LHCN-M2 (cell line): ENCODE measurements at places on chromosomes 6 and 20. TPM values are rescaled to one million over a fixed set of nuclear protein-coding genes. Genes with fewer than 3 reads are reported as not detected.

Gene ARMH2
- not detected in 2 replicates for total RNA-seq

GRCh38 chr20:16539280-16540021, 33.8 kb downstream of the KIF16B start:
- peak; percentile 20 for DNase-seq

GRCh38 chr6:71383901-71384489, 95.4 kb downstream of the OGFRL1 start:
- peak; percentile 67 for DNase-seq

- no peak for DNase-seq
Measured at GRCh38 chr6:106527117-106527516, 102.2 kb downstream of the RTN4IP1 start.

- DNase-seq: no peak
Measured at GRCh38 chr6:28142446-28142845, 763 bp downstream of the ZKSCAN8 start.

DNA sequence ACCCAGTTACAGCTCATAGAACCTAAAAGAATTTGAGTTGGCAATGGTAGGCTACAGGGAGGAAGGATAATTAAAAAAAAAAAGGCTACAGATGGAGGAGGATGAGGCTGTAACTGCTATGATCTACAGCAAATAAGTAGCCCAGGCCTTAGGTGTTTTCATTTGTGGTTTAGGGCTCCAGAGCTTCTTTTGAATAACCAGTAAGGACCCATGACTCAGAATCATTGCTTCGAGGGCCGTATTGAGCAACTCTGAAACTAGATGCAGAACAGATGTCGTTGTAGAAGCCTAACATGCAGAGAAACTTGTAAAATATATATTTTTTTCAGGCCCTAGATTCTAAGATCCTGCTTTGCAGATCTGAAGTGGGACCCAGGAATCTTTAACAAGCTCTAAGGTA, 19.0 kb upstream of the ASIP start:
- DNase-seq: peak; percentile 95

DNA sequence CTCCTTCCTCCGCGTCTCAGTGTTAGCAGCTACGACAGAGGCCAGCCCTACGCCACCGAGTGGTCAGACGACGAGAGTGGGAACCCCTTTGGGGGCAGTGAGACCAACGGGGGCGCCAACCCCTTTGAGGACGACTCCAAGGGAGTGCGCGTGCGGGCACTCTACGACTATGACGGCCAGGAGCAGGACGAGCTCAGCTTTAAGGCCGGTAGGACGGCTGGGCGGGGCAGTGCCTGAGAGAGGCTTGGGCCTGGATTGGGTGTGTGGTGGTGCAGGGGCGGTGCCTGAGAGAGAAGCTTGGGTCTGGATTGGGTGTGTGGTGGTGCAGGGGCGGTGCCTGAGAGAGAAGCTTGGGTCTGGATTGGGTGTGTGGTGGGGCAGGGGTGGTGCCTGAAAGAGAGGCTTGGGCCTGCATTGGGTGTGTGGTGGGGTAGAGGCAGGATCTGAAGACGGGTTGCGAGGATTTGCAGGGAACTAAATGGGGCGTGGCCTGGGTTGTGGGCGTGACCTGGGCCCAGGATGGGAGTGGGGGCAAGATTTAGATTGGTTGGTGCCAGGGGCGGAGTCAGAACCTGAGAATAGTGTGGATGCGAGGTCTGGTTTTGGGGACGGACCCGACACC, 24.4 kb downstream of the SPDEF start:
- DNase-seq: no peak

GRCh38 chr20:33005132-33005566, 916 bp upstream of the SUN5 start:
- DNase-seq: no peak

- no peak for DNase-seq
Measured at GRCh38 chr6:37946057-37946456, 126.5 kb downstream of the ZFAND3 start.

GRCh38 chr20:49925901-49926454, 10.2 kb upstream of the RNF114 start:
- DNase-seq: no peak

- peak; percentile 55 for DNase-seq
Measured at GRCh38 chr20:11917663-11918062, at the start of gene BTBD3. Gene BTBD3 (plus strand): TSS chr20:11917893. CDS start chr20:11918276, 383 bp downstream.
